ENCODE measurements at places on chromosomes 5 and 9.

DNA sequence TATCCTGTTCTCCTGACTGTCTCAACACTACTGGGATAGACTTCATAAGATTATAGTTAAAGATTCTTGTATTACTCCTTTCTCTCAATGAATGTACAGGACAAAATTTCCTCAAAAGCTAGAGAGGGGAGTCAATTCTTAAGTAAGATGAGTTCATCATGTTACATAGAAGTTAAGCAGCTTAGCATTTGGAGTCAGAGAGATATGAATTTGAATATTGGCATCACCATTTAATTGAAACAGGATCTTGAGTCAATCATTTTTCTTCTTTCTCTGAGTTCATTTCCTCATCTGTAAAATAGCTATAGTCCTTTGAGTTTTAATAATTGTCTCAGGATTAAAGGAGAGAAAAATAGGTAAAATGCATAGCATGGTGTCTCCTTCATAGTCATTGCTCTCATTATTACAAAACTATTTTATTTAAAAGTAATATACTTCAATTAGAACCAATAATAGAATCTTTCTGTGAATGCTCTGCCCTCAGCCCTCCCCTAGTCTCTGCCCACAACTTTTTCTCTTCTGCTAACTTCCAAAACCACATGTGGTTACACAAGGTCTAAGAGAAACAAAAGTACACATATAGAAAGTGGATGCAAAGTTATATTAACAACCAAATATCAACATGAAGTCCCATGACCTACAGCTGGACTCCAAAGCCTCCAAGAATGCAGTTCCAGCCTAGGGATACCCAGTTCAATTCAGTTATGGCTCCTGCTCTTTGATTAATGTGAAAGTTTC, 265.6 kb downstream of the TLE1 start:
- DNase-seq: no peak

DNA sequence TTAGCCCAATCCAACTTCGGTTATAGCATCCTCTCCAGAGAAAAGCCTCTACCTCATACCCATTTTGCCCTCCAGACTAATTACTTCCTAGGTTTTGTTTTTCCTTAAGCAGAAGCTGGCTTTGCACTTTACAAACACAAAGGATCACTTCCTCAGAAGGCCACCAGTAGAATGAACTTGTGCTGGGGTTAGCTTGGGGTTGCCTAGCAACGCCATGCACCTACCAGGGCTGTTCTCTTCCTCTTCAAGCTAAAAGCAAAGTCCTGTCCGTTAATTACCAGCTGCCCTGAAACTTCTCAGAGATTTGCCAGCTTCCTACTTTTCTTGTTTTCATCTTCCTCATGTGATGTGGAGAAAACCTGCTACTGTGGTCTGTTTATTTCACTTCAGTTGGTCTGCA, 132.0 kb upstream of the WWC1 start:
- no peak for DNase-seq

- no peak for DNase-seq
Measured at GRCh38 chr9:38062498-38063362, 6.3 kb downstream of the SHB start.

DNA sequence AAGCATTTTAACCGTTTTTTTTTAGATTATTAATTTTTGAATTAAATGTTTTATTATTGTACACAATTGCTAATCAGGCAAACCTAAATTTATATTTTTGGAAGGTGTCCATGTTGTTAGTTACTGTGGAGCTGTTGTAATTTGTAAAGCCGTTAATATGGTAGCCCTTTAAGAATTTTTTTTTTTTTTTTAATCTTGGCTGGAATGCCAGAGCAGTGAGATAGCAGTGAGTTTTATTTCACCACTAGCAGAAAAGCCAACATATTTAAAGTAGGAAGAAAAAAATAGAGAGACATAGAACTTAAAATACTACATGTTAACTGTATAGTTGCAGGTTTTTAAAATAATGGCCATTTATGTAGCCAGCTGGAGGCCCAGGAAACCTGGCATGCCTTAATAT, 35.3 kb upstream of the RNF20 start:
- no peak for DNase-seq

DNA sequence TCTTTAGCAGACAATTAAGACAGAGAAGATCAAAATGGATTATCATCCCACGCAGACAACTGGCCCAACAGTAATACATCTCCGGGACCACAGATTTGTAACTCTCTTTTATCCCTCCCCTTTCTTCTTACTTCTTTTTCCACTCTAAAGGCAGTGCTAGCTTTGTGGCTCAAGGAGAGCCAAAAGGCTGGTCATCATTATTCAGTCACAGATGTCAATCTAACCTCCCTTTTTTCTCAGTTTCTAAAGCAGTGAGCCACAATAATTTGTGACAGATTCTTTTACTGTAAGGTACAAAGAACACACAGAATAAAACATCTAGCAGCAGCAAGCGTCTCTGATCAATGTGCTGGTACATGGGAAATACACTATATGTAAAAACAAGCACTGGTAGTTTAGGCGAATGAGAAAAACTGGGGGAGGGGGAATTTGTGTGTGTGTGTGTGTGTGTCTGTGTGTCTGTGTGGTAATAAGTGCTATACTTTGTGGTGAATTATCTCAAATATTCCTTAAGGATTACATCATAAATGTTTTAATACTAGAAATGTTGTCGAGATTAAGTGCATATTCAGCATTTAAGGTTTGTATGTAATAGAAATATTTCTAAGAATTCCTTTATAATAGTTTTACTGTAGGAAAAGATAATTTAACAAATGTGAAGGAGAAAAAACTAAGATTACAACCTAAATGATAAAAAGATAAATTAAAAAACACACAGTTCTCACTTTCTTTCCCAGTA, 140.2 kb downstream of the DENND1A start:
- no peak for DNase-seq

DNA sequence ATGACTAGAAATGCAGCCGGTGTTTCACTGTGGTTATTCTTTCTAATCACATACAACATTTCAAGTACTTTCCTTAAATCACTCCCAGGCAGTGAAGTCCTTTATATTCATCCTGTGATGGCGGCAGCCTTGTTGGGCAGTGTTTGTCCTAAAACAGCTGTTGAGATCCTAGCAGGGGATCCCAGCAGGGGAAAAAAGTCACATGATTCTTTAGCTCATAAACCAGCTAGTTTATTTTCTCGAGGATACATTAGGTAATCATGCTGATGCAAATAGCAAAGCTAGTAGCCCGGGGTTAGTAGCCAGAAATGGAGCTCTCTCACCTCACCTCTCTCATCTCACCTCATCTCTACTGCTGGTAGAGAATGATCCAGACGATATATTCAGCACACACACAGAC, 70.5 kb downstream of the FOXD1 start:
- no peak for DNase-seq

DNA sequence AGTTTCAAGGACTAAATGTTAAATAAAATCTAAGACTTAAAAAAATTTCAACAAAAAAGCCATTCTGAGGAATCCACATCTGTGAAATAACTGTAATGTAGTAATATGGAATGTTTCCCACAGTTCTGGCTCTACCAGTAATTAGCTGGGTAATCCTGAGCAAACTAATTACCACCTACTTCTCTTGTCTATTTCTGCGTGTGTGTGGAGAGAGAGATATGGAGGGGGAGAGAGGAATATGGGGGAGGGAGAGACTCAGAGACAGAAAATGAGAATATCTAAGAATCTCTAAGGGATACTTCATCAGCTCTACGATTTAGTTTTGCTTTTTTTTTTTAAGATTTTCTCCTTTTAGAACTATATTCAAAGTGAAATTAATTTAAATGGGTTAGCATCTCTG, 28.0 kb downstream of the TBCA start:
- DNase-seq: no peak

DNA sequence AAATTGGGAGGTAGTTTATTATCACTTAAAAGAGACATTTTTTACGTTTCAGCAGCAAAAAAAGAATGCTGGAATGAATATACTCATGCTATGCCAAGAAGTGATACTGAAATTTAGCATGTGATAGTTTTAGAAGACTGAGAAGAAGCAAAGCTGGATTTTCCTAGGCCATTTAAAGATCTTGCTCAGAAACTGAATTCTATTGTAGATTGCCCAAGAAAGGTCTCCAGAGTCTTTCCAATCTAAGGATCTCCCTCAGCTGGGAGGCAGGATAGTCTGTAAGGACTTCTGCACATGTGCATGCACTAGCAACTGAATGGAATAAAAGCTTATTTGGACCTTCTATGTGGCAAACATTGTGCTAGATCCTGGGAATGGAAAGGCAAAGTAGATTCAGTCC, 334.5 kb downstream of the DTWD2 start:
- no peak for DNase-seq

DNA sequence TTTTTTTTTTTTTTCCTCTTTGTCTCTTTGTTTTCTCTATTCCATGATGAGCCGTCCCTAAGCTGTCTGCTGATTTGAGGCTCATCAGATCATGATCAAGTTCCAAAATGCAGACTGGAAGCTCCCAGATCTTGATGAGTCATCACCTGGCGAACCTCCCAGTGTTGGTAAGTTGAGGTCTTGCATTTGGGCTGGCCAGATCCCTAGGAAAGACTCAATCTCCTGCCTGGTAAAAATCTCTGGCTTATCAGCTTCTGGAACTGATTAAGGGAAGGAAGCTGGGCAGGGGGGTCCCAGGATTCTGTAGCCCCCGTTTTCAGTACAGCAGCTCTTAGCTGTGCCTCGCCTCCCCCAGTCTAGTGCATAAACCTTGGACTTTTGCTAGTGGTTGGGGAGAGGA, 69.0 kb downstream of the TSPAN17 start:
- DNase-seq: no peak

- no peak for DNase-seq
Measured at GRCh38 chr5:112983363-112983762, 6.8 kb downstream of the DCP2 start.

- DNase-seq: no peak
Measured at GRCh38 chr9:104856413-104856941, 71.5 kb downstream of the ABCA1 start.

DNA sequence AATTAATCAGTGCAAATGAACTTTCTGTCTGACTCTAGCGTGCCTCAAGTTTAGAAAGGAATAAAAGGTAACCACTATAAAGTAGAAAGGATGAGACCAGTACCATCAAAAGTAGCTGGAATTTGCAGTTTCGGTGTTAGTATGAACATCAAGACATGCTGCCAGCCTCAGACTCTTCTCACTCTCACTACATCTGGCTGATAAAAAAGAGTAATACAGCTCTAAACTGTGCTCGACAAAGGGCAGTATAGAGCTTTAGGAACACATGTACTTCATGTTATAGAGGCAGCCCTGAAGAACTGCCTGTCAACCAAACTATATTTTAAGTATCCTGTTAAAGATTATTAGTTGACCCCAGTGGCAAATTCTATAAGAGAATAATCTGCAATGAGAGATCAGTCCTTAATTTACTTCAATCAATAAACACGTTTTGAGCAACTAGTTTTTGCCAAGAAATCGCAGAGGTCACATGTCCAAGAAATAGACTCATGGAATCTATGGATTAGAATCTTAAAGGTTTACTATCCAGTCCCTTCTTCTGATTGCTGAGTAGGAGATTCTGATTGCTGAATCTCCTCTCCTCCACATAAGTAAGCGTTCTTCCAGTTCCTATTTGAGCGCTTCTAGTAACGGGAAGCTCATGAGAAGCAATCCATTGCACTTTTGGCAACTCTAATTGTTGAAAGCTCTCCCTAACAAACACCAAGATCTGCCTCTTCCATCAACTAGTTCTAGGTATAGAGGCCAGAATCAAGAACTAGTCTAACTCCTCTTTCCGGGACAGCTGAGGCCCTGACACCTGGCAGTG, 941 bp downstream of the XPA start:
- DNase-seq: no peak

DNA sequence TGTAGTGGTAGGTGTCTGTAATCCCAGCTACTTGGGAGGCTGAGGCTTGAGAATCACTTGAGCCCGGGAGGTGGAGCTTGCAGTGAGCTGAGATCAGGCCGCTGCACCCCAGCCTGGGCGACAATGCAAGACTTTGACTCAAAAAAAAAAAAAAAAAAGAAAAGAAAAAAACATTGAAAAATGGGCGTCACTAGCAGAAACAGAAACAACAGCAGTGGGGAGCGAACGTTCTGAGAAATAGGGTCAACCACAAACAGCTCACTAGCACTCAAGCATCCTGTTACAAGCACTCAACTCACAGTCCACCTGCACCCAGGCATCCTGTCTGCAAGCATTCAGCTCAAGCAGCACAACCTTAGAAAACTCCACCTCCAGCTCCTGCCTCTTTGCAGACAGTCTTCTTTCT, 17.2 kb downstream of the TRIM14 start:
- no peak for DNase-seq

GRCh38 chr9:132769906-132770769, 99.9 kb downstream of the GTF3C4 start:
- DNase-seq: no peak

GRCh38 chr5:140633501-140633900, 526 bp upstream of the CD14 start:
- DNase-seq: no peak

- DNase-seq: no peak
Measured at GRCh38 chr9:27041746-27042145, 36.3 kb upstream of the LRRC19 start.

DNA sequence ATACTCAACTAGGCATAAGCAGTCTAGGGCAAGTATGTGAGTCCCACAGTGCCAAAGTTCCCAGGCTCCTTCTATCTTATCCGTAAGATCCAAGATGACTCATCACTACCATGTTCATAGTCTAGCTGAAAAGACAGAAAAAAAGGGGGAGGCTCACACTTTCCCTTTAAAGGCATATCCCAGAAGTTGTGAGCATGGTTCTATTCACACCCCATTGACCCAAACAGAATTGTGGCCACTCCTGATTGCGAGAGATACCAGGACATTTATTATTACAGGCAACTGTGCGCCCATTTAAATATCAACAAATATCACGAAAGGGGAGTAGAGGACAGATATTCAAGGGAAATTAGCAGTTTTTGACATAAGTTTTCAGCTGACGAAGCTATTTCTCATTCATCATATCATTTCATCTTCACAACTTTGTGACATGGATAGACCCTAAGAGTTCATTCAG, 8.1 kb upstream of the PFDN1 start:
- no peak for DNase-seq

GRCh38 chr5:71666321-71666720, 52.8 kb upstream of the CARTPT start:
- DNase-seq: no peak

DNA sequence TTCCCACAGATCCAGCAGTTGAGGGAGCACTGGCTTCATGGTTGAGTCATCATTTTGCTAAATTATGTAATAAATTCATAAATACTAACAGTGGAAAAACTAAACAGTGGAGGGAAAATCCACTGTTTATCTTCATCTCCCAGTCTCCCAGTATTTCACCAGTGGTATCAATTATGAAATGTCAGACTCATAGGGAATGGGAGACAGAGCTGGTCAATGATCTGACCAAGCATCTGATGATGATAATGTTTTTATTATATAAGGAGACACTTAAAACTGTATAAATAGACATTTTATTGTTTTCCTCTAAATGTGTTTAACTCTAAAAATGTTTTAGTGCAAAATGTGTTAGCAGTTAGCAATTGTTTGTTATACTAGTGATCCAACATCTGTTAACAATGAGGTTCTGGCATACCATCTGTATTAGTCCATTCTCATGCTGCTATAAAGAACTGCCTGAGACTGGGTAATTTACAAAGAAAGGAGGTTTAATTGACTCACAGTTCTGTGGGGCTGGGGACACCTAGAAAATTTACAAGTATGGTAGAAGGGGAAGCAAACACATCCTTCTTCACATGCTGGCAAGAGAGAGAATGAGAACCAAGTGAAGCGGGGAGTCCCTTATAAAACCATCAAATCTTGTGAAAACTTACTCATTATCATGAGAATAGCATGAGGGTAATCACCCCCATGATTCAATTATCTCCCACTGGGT, 11.8 kb upstream of the REEP5 start:
- DNase-seq: no peak

- no peak for DNase-seq
Measured at GRCh38 chr9:121196389-121196788, 5.3 kb downstream of the RAB14 start.
